Dorsolateral prefrontal cortex (tissue), 122 donors: ENCODE measurements at places on chromosomes 3 and 15.
A peak's percentile ranks its signal among the peaks of the same experiment; 100 is the strongest.

DNA sequence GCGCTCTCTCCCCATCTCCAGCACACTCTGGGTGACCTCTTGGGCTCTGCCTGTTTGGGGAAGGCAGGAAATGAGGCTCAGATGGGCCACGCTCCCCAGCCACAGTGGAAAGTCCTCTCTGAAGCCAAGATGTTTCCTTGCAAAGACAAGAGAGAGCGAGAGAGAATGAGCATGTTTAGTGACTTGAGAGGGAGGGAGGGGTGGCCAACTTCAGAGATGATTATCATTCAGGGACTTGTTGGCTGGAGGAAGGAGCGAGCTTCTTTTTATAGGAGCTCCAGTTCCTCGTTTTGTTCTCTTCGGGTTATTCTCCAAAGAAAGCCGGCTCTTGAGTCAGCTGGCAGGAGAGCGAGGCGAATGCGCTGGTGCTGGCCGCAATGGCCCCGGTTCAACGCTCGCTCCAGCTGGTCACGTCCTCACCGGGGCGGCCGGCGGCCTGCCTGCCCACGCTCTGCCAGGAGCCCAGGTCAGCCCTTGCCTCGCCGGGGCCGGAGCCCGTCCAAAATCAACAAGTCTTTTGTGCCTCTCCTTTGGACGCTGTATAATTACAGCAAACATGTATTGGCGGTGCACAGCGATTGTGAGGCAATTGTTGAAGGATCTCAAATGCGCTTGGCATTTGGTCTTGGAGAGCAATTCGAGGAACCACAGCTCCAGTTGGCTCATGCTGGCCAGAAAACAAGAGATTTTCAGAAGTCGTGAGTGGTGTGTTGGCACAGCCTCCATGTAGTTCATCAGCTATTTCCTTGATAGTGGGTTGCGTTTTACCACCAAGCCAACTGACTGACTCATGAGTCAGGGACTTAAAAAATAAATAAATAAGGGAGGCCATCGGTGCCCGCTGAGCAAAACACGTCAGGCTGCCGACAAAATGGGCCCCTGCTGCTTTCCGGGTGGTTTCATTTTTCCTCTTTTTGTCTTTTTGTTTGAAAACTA is 288.6 kb downstream of the UACA start:
- DNase-seq: peak; percentile 60

GRCh38 chr3:72323773-72324172 is 524.5 kb downstream of the SHQ1 start:
- DNase-seq: no peak

GRCh38 chr3:36700537-36701248 is 63.7 kb downstream of the DCLK3 start:
- DNase-seq: peak; percentile 72

DNA sequence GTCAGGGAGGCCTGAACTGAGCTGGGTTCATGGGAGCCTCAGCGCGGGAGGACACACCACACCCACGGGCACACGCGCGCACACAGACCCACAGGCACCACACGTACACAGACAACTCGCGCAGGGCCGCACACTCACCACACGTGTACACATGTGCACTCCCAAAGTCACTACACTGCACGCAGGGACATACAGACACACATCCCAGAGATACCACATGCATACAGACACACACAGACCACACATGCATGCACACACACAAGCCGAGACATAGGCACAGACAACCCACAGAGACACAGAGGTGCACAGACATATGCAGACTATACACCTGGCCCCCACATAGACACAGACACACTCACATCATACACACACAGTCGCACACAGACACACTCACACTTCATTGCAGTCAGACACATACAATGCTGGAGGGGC is 1.1 kb upstream of the MGLL start:
- no peak for DNase-seq

DNA sequence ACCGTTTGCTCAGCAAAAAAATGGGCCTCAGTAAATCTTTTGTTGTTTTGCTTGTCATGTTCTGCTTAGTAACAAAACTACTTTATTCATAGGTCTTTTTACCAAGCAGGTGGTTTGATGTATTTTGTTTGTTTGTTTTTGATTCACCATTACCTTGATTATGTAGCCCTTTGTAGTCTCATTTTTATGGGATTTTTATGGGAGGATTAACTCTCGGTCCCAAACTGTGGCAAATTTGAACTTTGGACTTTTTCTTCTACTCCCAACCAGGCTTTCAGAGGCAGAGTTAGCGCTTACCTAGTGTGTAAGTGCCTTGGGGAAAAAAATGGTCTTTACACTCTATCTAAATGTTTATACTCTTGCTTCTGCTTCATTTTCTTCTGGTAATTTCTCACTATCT is 276.7 kb upstream of the POU1F1 start:
- no peak for DNase-seq

GRCh38 chr3:59925946-59926345 is 876.1 kb upstream of the CFAP20DC start:
- DNase-seq: no peak

DNA sequence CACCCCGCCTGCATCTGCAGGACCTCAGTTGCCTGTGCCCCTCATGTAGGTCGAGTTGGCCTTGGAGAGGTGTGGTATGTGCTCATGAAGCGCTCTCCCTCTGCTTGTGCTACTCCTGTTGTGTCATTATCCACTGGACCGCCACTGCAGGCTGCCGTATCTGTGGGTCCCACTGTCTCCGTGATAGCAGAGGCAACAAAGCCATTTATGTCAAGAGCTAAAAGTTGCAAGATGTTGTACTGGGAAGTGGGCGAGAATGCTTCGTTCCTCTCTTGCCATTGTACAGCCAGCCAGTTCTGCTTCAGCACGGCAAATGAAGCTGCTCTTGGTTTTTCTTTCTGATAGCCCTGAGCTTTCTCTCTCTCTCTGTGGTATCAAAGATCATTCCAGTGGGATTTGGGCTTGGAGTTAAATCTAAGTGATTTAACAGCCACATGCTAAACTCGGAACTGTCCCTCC is 89.0 kb downstream of the TMEM212 start:
- DNase-seq: no peak

DNA sequence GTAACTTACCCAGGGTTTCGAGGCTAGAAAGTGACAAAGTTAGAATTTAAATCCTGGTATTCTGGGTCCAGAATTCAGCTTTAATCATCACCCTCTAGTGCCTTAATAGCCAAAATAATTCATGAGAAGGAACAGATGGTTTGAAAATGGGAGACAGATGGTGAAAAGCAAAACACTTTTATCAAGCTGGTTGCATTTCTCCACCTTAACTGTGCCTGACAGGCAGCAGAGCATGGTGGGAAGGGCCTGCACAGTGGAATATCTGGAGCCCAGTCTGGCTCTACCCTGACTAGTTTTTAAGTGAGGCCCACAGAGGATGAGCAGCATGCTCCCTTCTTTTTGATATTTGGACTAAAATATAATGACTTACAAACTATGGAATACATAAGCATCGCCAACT is 35.6 kb upstream of the RASGRP1 start:
- no peak for DNase-seq

DNA sequence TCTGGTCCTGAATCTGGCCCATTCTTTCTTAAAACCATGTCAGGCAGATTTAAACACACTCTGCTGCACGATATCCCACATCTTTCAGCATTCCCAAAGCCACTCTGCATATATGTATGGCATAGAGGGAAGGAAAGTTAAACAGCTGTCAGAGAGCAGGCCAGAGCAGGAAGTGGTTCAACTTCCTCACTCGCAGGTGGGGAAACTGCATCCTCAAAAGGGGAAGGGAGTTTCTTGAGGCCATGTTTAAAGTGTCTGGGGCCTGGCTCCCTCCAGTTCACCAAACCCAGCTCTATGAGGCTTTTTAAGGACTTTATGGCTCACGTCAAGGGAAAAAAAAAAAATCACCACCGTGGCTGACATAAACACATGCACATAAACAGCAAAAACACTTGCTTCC is 123.1 kb downstream of the OPA1 start:
- DNase-seq: no peak

DNA sequence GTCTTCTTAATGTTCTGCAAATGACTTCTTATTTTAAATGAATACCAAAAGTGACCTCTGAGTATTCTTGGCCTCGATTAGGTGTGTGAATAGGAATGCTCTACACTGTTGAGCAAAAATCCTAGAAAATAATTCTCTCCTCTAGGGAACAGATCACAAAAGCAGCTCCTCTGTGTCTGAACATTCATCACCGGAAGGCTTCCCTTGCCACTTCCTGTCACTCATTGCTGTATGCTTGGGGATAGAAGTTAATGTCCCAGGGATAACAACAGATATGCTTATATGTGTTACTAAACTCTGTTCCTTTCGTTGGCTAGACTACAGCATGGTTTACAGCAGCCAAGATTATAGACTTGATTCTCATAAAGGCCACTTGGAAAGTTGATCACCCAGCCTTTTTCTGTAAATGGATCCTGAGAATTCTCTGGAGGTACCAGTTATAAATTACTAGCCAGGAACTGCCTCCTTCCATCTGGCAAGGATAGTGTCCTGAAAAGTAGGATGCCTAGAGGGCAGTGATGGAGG is 16.0 kb upstream of the PTX3 start:
- DNase-seq: no peak

DNA sequence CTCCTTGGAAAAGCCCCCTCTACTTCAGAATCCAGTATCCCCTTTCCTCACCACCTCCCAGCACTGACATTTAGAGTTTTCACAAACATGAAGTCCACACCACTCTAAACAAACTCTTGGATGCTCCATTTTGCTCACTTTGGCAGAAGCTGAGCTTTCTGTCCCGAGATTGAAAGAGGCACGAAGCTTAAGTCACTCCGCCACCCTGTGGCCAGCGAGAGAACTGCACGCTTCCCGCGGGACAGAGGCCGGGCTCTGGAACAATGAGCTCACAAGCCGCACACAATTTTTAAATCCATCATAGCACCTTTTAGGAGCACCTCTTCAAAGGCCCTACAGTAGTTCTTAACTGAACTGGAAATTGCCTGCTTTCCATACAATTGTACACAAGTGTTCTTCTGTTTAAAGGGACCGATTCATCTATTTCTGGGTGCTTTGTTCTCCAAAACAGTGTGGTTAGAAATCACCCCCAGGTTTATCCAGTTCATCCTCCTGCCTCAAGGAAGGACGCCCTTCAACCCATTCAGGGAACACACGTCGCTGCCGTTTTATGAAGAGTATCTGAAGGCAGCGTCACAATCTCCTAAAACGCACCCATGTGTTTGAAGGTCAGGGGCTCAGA is 226.1 kb downstream of the VPS13C start:
- peak; percentile 75 for DNase-seq

- no peak for DNase-seq
These were observed 464.0 kb upstream of the CCDC54 start for GRCh38 chr3:106913111-106913698.

DNA sequence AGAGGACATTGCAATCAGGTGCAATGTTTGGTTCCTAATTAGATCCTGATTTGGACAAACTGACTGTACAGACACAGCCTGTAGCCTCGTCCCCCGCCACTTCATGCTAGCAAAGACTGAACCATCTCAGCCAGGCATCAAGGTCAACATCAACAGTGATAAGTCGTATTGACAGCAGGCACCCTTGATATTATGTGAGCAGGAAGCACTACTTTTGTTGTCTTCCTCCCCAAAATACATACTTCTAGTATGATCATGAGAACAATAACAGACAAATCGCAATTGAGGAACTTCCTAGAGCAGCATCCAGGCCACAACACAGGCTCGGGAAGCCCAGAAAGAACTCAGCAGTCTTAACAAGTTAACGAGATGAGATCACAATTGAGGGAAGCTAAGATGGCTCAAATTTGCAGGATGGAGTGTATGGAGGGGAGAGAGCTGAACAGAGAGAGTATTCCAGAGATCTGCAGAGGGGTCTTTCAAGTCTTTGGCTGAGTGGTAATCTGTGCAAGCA is 20.4 kb downstream of the TGM5 start:
- no peak for DNase-seq

DNA sequence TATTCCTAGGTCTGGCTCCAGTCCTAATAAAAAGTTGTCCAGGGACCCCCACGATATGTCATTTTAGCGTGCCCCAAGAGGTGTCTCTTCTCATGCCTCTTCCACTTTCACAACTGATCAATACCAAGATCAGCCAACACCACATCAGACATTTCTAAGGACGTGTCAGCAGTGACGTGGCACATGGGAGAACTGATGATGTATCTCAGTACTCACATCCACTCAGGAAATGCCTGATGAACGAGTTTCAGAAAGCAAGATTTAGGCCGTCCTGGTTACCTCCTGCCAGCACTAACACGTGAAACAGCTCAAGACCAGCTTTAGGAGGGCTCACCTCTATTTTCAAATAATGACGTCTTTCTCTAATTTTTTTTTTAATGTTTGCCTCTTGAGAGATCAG is 19.6 kb downstream of the VGLL4 start:
- no peak for DNase-seq

DNA sequence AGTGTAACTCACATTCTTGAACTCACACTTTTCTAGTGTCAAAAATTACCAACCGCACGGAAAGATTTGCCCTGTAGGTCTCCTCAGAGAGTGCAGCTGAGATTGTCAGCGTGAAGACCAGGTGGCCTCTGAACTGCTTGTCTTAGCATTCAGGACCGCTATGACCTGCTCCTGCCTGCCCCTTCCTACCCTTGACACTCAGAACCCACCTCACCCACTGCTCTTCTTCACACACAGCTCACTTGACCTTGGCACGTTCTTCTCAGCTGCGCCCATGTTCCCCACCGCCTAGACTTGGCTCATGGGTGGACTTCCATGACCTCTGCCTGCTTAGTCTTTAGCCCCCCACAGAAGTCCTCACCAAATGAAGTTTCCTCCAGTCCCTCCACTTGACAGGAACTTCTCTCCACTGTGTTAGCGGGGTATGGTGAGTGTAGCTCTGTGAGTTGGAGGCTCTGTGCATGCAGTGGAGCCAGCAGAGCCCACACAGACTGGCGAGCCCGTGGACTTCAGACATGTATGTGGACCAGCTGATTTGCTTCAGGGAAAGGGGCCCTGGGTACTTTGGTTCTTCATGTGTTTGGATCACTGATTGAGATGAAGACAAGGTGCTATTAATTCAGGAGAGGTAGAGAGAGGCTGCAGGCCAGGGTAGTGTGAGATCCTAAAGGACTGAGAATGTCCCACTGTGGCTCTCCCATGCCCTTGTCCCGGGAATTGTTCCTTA is 221.3 kb downstream of the OPA1 start:
- DNase-seq: no peak

- no peak for DNase-seq
These were observed 882 bp downstream of the GXYLT2 start for GRCh38 chr3:72888546-72889309.
